ENCODE measurements at places on chromosomes 4 and X.

- DNase-seq = no peak
Measured at GRCh38 chrX:40755291-40756249, 20.2 kb upstream of the MED14 start.

DNA sequence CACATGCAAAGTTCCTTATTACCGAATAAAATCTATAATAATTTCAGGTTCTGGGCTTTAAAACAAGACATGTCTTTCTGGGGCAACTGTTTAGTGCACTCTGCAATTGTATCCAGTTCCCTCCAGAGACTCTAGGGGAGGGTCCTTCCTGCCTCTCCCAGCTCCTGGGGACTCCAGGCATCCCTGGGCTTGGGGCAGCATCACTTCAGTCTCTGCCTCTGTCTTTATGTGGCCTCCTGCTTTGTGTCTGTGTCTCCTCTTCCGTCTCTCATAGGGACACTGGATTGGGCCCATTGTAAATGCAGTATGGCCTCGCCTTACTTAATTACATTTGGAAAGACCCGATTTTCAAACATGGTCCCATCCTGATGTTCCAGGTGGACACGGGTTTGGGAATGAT is 10.9 kb upstream of the ASMTL start:
- DNase-seq = no peak

DNA sequence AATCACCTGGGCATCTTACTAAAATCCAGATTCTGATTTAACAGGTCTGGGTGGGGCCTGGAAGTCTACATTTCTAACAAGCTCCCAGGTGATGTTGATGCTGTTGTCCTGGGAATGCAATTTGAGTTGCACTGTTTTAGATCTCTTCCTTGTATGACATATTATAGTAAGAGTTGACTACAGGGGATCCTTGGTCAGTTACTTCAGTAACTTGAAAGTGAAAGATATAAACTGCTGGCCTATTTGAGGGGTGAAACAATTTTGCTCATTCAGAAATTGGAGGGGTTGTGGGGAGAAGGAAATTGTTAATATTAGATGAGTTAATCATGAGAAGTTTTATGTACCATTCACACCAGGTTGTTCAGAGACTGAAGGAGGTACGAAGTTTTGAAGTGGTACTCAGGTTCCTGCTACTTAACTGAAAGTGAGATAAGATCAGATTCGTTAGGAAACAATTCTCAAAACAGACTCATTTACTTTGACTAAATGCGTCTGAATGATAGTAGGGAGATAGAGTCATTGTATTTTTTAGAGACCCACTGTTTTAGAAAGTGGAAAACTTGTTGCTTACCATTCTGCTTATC is 12.5 kb downstream of the SH2D1A start:
- no peak for DNase-seq

DNA sequence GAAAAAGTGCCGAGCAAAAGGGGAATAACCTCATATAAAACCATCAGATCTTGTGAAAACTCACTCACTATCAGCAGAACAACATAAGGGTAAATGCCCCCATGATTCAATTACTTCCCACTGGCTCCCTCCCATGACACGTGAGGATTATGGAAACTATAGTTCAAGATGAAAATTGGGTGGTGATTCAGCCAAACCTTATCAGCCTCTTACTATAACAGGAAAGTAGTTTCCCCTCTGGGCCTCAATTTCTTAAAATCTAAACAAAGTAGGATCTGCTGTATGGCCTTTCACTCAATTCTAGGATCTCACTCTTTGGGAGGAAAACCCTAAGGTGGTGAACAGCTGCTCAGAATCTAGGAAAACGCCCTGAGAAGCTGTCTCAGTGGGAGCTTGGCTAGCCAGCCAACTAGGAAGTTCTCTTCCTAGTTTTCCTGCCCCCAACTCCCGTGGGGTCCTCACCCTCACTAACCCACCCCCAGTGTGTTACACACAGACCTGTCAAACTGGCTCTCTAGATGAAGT is 1017.1 kb upstream of the HS3ST1 start:
- DNase-seq = no peak

DNA sequence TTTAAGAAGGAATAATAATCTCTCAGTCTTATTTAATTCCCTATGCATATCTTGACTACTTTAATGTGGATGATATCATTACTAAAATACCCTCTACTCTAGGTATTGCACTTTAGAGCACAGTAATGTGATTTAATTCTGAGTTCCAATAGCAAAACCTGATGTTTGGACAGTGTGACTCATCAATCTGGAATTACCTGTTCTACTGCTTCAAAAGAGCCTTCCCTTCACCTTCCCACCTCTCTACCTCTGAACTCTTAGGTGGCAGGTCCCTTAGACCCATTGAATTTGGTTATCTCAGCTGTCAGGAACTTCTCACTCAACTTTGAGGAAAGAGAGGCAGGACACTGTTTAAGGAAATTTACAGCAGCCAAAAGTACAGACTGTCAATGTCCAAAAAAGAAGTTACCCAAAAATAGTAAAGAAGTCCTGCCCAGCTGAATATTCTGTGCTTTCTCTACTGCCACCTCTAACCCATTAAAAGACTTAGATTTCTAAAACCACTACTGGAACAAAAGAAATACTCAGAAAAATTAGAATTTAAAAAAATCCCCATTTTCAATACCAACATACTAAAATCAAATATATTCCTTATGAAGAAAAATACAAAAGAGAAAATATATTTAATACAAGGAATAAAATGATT is 123.1 kb upstream of the GPM6A start:
- no peak for DNase-seq

DNA sequence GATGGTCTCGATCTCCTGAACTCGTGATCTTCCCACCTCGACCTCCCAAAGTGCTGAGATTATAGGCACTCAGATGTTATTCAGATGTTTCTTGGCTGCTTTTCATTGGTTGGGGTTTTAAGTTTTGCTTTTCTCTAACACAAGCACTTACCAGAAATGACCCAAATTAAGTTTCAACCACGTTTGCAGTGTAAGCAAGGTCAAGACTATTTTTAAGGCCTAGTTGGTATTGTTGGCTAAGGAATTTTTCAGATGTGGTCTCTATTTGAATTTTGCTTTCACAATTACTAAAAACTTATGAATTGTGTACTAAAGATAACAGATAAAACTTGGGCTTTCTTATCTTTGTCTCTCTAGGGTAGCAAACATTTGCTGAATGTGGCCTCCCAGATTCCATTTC is 1756.9 kb upstream of the TENM3 start:
- no peak for DNase-seq

- DNase-seq = no peak
Measured at GRCh38 chrX:10360116-10360515, 203.3 kb downstream of the CLCN4 start.

DNA sequence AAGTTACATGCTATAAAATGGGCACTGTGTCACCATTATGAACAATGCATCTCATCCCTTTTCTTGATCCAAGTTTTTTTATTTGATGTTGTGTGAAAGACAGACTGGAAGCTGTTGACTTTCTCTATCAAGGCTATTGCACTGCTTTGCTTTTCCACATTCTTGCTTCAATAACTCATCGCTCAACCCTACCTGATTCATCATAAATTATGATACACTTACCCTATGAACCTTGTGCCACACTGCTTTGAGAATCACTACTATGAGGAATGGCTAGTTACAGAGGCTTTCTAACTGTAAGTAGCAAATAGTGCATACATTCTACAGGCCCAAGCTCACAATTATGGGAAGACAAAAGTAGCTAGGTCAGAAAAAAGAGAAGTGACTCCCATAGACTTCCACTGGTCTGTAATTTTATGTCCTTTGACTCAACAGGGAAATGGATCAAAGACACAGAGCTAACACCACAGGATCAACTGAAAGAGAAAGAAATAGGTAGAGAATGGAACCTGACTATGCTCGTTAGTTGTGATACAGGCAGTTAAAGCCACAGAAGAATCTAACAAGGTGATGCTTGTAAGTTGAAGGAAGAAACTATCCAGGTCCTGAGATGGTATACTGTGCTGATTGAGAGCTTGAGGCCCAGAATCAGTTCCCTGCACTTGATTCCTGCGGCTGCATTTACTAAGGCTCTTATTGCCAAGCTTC is 163.5 kb downstream of the PPP3CA start:
- DNase-seq = no peak

GRCh38 chr4:112023402-112023950 is 121.8 kb upstream of the FAM241A start:
- DNase-seq = no peak

DNA sequence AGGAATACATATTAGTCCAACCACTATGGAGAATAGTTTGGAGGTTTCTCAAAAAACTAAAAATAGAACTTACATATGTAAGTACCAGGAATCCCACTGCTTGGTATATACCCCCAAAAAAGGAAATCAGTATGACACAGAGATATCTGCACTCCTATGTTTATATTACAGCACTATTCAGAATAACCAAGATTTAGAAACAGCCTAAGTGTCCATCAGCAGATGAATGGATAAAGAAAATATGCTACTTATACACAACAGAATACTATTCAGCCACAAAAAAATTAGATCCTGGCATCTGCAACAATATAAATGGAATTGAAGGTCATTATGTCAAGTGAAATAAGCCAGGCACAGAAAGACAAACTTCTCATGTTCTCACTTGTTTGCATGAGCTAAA is 27.5 kb upstream of the ABCG2 start:
- DNase-seq = no peak

DNA sequence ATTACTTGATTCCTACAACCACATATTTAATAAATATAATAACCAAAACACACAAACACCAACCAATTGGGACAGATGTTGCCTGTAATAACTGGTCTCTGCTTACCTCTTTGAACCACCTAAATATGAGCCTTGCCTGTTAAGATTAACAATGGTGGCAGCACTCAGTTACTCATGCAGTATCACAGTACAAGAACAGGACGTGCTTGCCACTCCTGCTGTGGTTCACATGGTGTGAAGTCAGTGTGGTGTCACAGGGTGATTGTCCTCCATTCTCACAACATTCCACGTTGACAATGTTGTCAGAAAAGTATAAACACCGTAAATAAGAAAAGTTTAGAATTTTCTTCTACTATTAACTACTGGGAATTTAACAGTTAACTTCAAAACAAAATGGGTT is 365.0 kb downstream of the PPP3CA start:
- DNase-seq = no peak

GRCh38 chrX:12946406-12946805 is 28.5 kb upstream of the TMSB4X start:
- no peak for DNase-seq

- DNase-seq = no peak
Measured at GRCh38 chr4:38674258-38675144, 10.5 kb downstream of the KLF3 start.

DNA sequence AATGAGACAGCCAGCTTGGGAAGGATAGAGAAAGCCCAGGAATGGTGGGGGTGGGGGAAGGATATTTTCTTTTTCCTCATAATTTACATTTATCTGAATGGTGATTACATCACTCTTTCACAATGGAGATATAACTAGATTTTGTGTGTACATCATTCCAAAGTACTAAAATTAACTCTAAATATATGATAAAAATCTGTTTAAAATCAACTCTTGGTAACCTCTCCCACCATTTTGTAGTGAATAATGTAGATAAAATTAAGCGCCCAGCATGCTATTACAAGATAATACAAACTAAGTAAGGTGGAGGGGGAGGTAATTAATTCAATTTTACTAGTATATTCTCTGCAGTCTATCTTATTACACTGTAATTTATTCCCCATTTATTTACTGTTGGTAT is 78.9 kb downstream of the NCAPG start:
- DNase-seq = no peak

DNA sequence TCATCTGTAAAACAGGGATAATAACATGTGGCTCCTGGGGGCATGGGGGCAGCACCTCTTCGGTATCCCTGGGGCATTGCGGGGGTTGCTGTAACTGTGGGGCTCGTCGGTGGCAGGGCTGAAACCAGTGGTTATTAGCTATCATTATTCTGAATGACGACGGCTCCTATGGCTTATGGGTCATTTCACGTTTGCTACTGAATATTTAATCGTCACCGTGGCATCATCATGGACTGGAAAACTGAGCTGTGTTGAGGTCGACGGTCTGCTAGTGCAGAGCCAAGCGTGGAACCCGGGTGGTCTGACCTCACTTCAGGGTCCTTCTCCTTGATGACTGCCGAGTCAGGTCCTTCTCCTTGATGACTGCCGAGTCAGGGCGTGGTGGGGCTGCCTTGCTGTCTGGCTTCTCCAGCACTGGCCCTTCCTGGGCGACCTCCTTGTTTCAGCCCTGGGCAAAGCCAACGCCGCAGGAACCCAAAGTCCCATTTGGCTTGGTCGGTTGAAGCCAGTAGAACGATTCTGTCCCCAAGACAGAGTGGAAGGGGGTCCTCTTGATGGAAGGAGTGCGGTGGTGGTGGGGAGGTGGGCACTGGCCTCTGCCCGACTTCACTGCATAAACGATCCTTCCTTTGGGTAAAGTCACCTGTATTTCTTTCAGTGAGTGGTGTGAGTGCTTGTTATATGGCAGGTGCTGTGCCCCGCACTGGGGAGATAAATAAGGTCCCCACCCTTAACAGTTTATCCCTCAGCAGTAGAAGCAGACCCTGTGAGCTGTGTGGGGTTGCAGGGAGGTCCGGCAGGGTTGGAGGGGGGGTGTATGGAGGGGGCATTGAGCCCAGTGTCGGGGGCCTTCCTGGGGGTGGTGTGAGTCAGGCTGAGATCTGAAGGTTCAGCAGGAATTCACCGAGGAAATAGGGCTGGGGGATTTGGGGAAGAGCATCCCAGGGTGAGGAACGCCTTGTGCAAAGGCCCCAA is 40.8 kb downstream of the PSAPL1 start:
- DNase-seq = no peak

DNA sequence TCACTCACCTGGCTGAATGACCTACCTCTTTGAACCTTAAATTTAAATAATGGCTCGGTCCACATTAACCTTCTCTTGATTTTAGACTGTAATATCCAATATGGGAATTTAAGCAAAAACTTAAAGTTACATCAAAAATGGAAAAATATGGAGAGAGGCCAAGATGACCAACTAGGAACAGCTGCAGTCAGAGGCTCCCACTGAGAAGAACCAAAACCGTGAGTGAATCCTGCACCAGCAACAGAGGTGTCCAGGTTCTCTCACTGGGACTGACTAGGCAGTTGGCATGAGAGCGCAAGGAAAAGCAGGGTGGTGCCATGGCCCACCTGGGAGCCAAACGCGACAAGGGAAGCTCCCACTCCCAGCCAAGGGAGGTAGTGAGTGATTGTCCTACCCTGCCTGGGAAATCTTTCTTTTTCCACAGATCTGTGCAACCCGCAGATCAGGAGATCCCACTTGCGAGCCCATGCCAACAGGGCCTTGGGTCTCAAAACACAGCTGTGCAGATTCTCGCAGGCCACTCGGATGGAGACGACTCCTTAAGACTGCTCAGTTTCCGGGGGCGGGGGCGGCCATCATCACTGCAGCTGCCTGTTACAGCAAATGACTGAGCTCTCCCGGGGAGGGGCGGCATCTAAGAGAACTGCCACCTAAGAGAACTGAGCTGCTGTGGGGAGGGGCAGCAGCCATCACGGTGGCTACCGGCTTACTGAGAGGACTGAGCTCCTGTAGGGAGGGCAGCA is 343.4 kb downstream of the DMD start:
- DNase-seq = no peak

DNA sequence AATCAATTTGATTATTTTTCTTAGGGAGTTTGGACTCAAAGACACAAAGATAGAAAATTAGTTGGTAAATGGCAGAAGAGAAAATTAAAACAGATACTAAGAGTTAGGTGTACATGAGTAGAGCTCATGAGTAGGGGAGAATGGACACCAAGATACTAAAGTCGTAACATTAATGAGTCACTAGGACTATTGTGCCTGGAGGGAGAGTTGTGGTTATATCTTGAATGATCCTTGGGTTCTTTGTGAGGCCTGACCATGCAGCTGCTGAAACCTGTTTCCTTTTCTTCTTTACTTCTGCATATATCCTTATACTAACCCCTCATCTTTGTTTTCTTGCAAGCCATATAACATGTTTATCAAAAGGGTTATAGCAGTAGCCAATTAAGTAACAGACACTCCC is 532.8 kb downstream of the RPA4 start:
- DNase-seq = no peak

- DNase-seq = no peak
Measured at GRCh38 chr4:140257461-140258305, 103.7 kb upstream of the MAML3 start.
